ENCODE measurements at places on chromosomes 3 and 15. TPM values are rescaled to one million over a fixed set of nuclear protein-coding genes. Genes with fewer than 3 reads are reported as not detected.
A peak's percentile ranks its signal among the peaks of the same experiment; 100 is the strongest.

GRCh38 chr15:92170897-92171296, 222.8 kb upstream of the ST8SIA2 start:
- DNase-seq, result no peak

GRCh38 chr15:37771465-37771864, 163.0 kb upstream of the TMCO5A start:
- peak; percentile 61 for DNase-seq

DNA sequence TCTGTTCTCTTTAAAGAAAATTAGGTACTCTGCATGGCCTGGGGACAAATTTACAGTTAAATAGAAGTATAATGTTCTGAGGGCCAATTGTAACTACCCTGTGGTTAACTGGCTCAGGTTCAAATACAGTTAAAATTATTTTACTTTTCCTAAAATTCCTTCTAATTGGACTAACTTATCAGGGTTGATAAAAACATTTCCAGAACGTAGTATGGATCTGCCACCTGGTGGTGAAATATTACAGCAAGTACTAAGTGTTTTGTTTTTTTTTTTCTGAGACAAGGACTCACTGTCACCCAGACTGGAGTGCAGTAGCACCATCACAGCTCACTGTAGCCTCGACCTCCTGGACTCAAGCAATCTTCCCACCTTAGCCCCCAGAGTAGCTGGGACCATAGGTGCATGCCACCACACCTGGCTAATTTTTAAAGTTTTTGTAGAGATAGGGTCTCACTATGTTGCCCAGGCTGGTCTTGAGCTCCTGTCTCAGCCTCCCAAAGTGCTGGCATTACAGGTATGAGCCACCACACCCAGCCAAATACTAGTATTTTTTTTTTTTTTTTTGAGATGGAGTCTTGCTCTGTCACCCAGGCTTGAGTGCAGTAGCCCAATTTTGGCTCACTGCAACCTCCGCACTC, 29.2 kb downstream of the NEO1 start:
- peak; percentile 71 for DNase-seq

DNA sequence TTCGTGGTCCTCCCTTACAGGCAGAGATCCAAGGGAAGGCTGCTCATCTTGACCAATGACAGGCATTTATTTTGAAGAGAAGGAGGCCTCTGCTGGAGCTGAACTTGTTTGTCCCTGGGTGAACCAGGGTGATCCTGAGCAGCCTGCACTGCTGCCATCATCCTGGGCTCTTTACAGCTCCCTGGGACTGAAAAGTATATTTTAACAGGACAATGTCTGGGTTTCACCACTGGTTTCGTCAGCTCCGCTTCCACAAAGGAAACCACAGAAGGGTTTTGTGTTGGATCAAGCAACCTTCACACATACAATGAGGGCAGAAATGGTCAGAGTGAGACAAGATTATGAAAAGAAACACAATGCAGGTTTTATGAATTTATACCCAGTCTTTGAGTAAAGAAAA, 400.7 kb upstream of the TPM1 start:
- DNase-seq, result no peak

- DNase-seq, result no peak
Observed at GRCh38 chr3:185330238-185330637, 32.7 kb upstream of the MAP3K13 start.

GRCh38 chr3:129768728-129769127, 124.8 kb downstream of the TMCC1 start:
- DNase-seq, result no peak

GRCh38 chr3:170337420-170337819, 20.1 kb upstream of the SKIL start:
- no peak for DNase-seq

- no peak for DNase-seq
Observed at GRCh38 chr3:51657234-51657633, 13.8 kb upstream of the TEX264 start.

DNA sequence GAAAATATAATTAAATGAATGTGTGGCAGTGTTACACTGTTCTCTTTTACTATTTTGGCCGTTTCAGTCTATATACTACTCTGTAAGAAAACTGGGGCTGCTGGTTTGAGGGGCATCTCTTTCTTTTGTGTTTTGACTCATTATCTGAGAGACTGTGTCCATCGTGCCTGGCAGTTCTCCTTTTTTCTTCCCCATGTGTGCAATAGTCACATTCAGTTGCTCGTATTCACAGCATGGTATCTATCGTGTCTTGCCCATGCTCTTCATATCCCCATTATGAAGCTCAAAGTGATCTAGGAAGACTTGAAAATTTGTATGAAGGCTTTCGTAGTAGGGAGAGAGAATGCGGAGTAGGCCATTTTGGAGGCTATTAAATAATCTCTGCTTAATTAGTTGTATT, 29.8 kb upstream of the FAH start:
- no peak for DNase-seq

- DNase-seq, result peak; percentile 98
Observed at GRCh38 chr3:172355836-172356235, 92.4 kb downstream of the GHSR start.

- DNase-seq, result no peak
Observed at GRCh38 chr15:95653361-95653805, 677.1 kb upstream of the NR2F2 start.

GRCh38 chr15:96418146-96418545, 87.6 kb downstream of the NR2F2 start:
- no peak for DNase-seq

DNA sequence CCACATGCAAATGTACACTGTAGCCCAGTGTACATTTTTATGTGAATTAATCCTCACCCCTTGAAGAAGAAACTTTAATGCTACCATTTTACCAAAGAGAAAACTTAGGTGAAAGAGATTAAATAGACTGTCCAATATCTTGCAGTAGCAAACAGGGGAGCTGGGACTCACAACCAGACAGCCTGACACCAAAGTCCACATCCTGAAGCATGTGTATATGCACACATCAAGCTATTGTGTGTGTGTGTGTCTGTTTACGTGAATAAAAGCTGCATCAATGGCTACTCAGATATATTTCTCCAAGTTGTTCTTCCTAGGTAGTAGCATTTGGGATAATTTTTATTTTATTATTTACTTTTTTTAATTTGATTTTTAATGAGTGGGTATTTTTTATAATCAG, 6.7 kb downstream of the ANO10 start:
- no peak for DNase-seq

DNA sequence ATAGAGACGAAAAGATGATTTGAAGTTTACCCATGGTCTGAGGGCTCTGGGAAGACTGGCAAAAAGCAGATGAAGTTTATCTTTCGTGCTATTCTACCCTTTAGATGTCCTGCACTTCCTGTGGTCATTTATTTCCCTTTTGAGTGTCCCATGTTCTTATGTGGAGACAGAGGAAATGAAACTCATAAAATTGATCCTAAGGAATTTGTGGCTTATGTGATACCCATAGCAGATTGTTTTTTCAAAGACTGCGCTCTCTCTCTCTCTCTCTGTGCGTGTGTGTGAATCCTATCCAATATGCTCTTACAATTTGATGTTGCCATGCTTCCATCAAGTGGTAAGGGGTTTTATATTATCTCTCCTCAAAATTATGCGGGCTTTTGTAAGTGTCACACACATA, 607.5 kb upstream of the DPPA4 start:
- no peak for DNase-seq

GRCh38 chr3:4846543-4846942, 132.7 kb upstream of the BHLHE40 start:
- no peak for DNase-seq

- no peak for DNase-seq
Observed at GRCh38 chr15:48323294-48323693, 7.9 kb upstream of the DUT start.

- DNase-seq, result peak; percentile 11
Observed at GRCh38 chr3:67715971-67716370, 61.6 kb upstream of the SUCLG2 start.

GRCh38 chr15:80580536-80581260, 114.4 kb upstream of the ABHD17C start:
- DNase-seq, result no peak

- no peak for DNase-seq
Observed at GRCh38 chr15:90432253-90432652, 44.2 kb downstream of the IQGAP1 start.

GRCh38 chr3:122993124-122993978, 34.2 kb downstream of the SEMA5B start:
- DNase-seq, result no peak

- DNase-seq, result no peak
Observed at GRCh38 chr3:54538346-54538745, 389.5 kb downstream of the LRTM1 start.

CAMKV gene
- total RNA-seq, result not detected

CHST14 gene
- 3.8 TPM for total RNA-seq

PTX3 gene
- 96.7 TPM for total RNA-seq

RAB5A gene
- 46.4 TPM for total RNA-seq

MAP6D1 gene
- 1.9 TPM for total RNA-seq

CELF6 gene
- not detected for total RNA-seq

ECT2 gene
- 37.8 TPM for total RNA-seq

KCNMB3 gene
- 0.72 TPM for total RNA-seq

CHRNB4 gene
- not detected for total RNA-seq

GRK7 gene
- not detected for total RNA-seq

PLA2G4D gene
- total RNA-seq, result not detected

CLRN1 gene
- total RNA-seq, result not detected

TXNRD3 gene
- 8.1 TPM for total RNA-seq

PIAS1 gene
- 63.6 TPM for total RNA-seq

POLQ gene
- 5.0 TPM for total RNA-seq

Measured in IMR-90 (cell line).